ENCODE measurements at places on chromosomes 16 and 17. TPM values are rescaled to one million over a fixed set of nuclear protein-coding genes. Genes with fewer than 3 reads are reported as not detected.

- no peaks in the 10 kb centered on the region for H3K27me3 ChIP-seq
- no peak overlapping the region for H3K4me3 ChIP-seq
- no peak for DNase-seq
- no peaks in the 10 kb centered on the region for H3K36me3 ChIP-seq
These were observed 24.6 kb upstream of the GUCY2D start for GRCh38 chr17:7977805-7978204.

DNA sequence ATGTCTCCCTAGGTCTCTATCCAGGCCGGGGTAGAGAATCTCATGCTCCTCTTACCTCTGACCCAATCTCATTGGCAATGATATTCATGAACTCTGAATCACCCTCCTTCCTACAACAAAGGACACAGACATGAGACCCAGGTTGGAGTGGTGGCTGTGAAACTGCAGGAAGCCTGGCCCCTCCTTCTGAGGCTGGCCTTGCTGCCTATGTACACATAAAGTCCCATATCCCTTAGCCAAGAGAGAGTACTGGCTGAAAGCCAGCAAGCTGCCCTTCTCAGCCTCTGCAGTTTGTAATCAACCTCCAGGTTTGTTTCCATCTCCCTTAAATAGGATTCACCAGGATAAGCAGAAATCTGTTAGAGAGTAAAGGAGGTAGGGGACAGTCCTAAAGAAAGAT lies 10.6 kb downstream of the AARSD1 start:
- DNase-seq, result no peak
- H3K36me3 ChIP-seq, result peaks cover 10% of the 10 kb centered on the region
- H3K4me1 ChIP-seq, result no peaks in the 10 kb centered on the region

DNA sequence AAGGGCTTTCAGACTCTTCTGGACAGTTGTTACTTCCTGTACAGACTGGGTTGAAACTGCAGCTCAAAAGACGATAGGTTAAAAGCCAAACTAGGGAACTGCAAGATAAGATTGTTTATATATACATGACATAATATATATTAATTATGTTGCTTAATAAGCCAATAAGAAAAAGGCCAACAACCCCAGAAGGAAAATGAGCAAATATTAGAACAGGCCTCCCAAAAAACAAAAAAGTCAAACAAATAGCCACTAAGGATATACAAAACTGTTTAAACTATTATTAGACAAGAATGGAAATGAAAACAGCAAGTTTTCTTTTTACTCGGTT lies 495 bp upstream of the CMTR2 start:
- H3K27ac ChIP-seq, result 0 out of 2 replicates have a peak overlapping the region, but pooled peaks have one; percentile 18
- H3K27me3 ChIP-seq, result no peaks in the 10 kb centered on the region
- peak overlapping the region; percentile 49 for H3K4me3 ChIP-seq
- H3K36me3 ChIP-seq, result peaks cover 9% of the 10 kb centered on the region

DNA sequence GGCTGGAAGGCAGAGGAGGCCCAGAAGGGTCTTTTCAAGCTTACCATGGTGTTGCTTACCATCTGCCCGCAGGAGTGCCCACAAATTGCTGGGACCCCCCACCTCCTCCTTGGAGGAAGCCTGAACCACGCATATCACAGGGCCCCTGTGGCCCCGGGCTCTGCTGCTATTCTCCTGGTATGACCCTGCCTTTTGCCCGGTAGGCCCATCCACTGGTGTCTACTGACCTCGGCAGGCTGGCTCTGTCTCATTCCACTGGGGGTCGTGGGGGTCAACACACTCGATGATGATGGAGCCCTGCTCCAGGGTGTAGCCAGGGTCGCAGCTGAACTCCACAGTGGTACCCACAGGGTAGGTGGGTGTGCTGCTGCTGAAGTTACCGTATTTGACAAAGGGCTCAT lies 8.2 kb upstream of the PHF12 start:
- H3K36me3 ChIP-seq, result no peaks in the 10 kb centered on the region
- H3K4me3 ChIP-seq, result no peak overlapping the region
- no peak overlapping the region for H3K27ac ChIP-seq
- no peaks in the 10 kb centered on the region for H3K4me1 ChIP-seq
- H3K27me3 ChIP-seq, result peaks cover 3% of the 10 kb centered on the region
- DNase-seq, result no peak

- no peak overlapping the region for H3K4me3 ChIP-seq
- H3K27me3 ChIP-seq, result no peaks in the 10 kb centered on the region
- no peaks in the 10 kb centered on the region for H3K36me3 ChIP-seq
- H3K4me1 ChIP-seq, result no peaks in the 10 kb centered on the region
These were observed 28.5 kb upstream of the MAF start for GRCh38 chr16:79628988-79629387.

The EPOP gene
- 12.6 TPM for total RNA-seq

The NPIPA2 gene
- total RNA-seq, result 1.4 TPM

GRCh38 chr17:35726127-35726952 lies 5.1 kb upstream of the RASL10B start:
- peaks cover 19% of the 10 kb centered on the region for H3K36me3 ChIP-seq
- no peaks in the 10 kb centered on the region for H3K4me1 ChIP-seq
- H3K27me3 ChIP-seq, result no peaks in the 10 kb centered on the region
- DNase-seq, result peak; percentile 58
- no peak overlapping the region for H3K27ac ChIP-seq

The RHBDL1 gene
- 1.7 TPM for total RNA-seq

- no peak overlapping the region for H3K4me3 ChIP-seq
- H3K27ac ChIP-seq, result no peak overlapping the region
- H3K27me3 ChIP-seq, result peaks cover 8% of the 10 kb centered on the region
- no peaks in the 10 kb centered on the region for H3K36me3 ChIP-seq
These were observed 2.6 kb downstream of the SOX8 start for GRCh38 chr16:984121-984694.

DNA sequence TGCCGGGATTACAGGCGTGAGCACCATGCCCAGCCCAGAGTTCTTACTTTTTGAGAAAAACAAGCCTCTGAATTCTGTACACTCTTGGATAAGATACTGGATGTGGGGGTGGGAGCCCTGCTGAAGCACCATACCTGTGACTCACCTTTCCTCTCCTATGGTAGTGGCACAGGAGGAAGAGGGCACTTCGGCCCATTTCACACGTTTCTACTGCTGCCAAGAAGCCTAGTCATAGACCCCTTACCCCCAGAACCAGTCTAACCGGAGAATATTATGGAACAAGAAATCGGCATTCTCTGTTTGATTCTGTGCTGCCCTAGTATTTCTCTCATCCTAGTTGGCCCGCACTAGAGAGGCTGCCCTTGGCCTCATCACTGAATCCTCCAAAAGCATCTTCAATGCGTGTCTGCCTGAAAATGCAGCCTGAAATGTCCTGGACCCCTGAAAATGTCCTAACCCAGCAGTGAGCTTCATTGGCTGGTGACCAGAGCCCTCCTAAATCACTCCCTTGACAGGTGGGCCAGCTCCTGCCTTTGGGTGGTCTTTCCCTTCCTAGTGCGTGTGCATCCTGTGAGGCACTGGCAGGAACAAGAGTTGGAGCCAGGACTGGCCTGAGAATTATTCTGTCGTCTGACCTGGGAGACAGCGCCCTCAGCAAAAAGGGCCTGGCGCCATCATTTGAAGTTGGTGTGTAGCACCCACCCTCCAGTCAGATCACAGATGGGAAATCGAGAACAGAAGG lies 37.9 kb downstream of the NDEL1 start:
- no peak overlapping the region for H3K27ac ChIP-seq
- peaks cover 6% of the 10 kb centered on the region for H3K36me3 ChIP-seq
- no peaks in the 10 kb centered on the region for H3K27me3 ChIP-seq
- H3K4me1 ChIP-seq, result peaks cover 7% of the 10 kb centered on the region
- H3K4me3 ChIP-seq, result no peak overlapping the region
- peak; percentile 72 for DNase-seq

DNA sequence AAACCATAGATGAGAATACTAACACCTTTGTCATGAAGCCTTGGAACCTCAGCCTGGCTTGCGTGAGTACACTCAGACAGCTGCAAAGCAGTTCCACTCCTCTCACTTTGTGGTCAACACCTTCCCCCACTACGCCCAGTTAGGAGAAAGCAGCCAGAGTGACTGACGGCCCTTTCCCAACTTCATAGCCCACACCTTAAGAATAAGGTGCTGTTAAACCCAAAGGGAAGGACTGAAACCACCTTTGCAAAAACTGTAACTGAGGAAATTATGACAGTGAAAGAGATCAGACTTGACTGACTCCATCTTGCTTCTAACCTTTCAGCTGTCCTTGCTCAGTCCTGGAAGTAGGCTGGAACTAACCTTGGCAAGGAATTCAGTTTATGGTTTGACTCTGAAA lies 13.7 kb downstream of the N4BP1 start:
- no peak overlapping the region for H3K27ac ChIP-seq
- H3K4me1 ChIP-seq, result no peaks in the 10 kb centered on the region
- no peak overlapping the region for H3K4me3 ChIP-seq
- H3K27me3 ChIP-seq, result no peaks in the 10 kb centered on the region
- H3K36me3 ChIP-seq, result peaks cover 22% of the 10 kb centered on the region

- H3K4me3 ChIP-seq, result peak overlapping the region; percentile 93
- H3K4me1 ChIP-seq, result peaks cover 33% of the 10 kb centered on the region
- no peaks in the 10 kb centered on the region for H3K27me3 ChIP-seq
- no peak for DNase-seq
These were observed 2.9 kb downstream of the RNASEK start for GRCh38 chr17:7014995-7015958.

GRCh38 chr16:47204736-47205504 lies 61.2 kb upstream of the NETO2 start:
- H3K27me3 ChIP-seq, result no peaks in the 10 kb centered on the region
- DNase-seq, result peak; percentile 7
- H3K4me1 ChIP-seq, result no peaks in the 10 kb centered on the region
- H3K4me3 ChIP-seq, result no peak overlapping the region
- H3K27ac ChIP-seq, result no peak overlapping the region

DNA sequence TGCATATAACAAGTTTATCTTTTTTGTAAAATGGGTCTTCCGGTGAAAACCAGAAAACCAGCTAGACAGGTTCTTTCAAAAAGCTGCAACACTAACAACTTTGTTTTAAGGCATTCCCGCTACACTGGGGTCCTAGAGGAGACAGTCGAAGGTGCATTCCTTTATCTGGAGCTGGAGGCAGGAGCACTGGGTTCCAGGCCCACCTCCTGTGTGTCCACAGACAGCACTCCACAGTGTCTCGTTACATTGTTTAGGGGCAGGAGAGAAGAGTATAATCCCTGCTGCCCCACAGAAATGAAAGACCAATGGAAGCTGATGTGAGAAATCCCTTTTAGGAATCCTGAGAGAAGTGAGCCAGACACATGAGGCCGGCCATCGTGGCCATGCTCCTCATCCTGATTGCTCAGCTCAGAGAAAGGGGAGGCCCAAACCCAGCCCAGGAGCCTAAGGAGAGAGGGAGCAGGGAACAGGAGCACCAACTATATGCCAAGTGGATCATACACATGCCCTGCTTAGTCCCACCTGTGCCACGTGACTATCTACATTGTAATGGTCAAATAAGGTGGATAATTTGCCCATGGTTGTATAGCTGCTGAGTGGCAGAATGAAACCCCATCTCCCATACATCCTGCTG lies 59.5 kb downstream of the CCDC182 start:
- peaks cover 8% of the 10 kb centered on the region for H3K4me1 ChIP-seq
- DNase-seq, result peak; percentile 58
- no peak overlapping the region for H3K27ac ChIP-seq
- H3K36me3 ChIP-seq, result no peaks in the 10 kb centered on the region

GRCh38 chr17:19757536-19758180 lies 9.6 kb upstream of the ALDH3A1 start:
- DNase-seq, result no peak
- H3K4me3 ChIP-seq, result no peak overlapping the region
- H3K36me3 ChIP-seq, result no peaks in the 10 kb centered on the region
- peaks cover 14% of the 10 kb centered on the region for H3K4me1 ChIP-seq
- no peak overlapping the region for H3K27ac ChIP-seq
- no peaks in the 10 kb centered on the region for H3K27me3 ChIP-seq

The SEPTIN12 gene
- total RNA-seq, result not detected

GRCh38 chr17:65142247-65142646 lies 5.1 kb downstream of the RGS9 start:
- no peaks in the 10 kb centered on the region for H3K36me3 ChIP-seq
- no peaks in the 10 kb centered on the region for H3K27me3 ChIP-seq
- no peak for DNase-seq

The MAP2K6 gene
- 8.4 TPM for total RNA-seq

The KRT33A gene
- not detected for total RNA-seq
